Stimulated activated CD4-positive, alpha-beta T cell treated with anti-CD3 and anti-CD28 coated beads, Interleukin-1b, Interleukin-23, amount 100 ng/mL, for 1 hour (primary cell): ENCODE measurements at places on chromosomes 7 and 10.

- DNase-seq: no peak
These were observed 176.8 kb downstream of the TWIST1 start for GRCh38 chr7:18940593-18941134.

DNA sequence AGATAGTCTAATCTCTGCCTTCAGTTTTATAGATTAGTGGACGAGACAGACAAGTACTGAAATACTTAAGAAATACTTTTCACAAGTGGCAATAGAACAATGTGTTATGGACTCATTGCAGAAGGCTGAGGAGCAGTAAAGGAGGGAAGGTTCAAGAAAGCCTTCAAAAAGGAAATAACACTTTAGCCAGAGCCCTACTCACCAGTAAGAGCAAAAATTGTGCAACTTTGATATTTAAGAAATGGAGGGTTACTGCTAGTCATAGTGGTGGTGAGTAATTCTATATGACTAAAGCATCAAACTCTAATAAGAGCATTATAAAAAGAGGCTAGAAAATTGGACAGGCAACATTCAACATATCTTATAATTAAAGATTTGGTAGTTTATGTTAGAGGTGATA lies 28.8 kb downstream of the PTPN12 start:
- DNase-seq: no peak

GRCh38 chr10:113872139-113873030 lies 17.9 kb downstream of the NHLRC2 start:
- DNase-seq: no peak

- no peak for DNase-seq
These were observed 35.5 kb downstream of the RBM20 start for GRCh38 chr10:110679486-110680272.

DNA sequence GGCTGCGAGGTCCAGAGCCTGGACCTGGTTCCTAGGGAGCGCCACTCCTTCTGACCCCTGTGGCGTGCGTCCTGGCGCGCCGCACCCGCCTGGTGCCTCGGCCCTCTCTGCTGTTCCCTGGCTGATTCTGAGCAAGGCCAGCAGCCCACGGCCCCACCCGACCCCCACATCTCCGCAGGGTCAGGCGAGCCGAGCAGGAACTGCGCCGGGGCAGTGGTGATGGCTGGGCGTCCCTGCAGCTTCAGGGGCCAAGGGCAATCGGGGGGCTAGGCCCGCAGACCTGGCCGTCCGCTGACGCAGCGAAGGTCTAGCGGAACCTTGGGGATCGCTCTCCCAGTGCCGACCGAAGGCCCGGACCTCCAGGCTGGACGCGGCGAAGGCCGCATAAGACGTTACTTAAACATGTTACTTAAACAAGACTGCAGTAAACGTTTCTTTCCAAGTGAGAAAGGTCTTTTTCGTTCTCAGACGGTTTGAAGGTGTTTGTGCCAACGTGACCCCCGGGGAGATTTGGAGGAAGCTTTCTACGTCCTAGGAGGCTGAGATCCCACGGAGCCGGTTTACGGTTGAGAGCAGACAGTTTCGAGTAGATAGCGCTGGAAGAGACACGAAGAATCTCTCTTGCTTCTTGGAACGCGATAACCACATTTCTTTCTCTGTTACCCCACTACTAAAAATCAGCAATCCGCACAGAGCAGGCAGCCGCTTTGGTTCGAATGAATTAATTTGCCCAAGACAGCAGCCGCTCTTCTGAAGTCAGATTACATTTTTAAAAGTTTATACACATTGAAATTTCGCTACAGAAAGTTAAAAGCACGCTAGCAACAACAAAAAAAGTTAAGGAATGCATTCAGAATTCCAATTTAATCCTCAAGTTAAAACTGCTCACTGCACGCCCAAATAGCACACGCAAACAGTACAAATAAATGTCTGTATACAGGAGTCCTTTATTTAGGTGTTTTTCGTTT lies 4.9 kb upstream of the NKX2-3 start:
- no peak for DNase-seq

DNA sequence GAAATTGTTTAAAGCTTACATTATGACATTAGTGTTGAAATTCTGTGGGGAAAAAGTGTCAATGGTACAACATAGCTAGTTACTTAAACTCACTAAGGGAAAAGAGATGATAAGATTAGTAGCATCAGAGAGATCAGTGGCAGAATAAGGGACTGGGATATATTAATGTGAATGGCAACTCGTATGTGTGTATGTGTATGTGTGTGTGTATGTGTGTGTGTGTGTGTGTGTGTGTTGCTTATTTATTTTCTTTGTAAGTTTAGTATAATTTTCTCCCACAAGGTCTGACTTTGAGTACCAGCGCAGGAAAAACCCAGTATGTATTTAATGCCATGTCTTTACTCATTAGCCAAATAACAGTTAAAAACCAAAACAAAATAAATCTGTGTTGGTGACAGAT lies 256.1 kb downstream of the ARHGAP21 start:
- DNase-seq: no peak

DNA sequence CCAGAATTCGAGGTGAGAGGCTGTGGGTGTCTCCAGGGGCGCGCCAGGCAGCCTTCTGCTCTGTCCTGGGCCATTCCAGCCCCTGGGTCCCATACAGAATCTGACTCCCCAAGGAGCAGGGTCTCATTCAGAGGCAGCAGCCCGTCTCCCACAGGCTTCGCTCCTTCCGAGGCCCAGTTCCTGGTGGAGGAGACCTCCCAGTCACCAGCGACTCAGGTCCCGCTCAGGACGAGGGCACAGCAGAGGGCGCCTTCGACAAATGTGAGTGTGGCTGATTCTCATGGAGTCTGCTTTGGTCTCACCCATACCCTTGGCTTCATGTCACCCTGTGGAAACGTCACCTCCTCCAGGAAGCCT lies 81.8 kb upstream of the GPR26 start:
- no peak for DNase-seq
